Endothelial cell (in vitro differentiated cells): ENCODE measurements at places on chromosomes 1 and 21. TPM values are rescaled to one million over a fixed set of nuclear protein-coding genes. Genes with fewer than 3 reads are reported as not detected.

The C1QB gene
- not detected for total RNA-seq

The ATP6V1G3 gene
- not detected for total RNA-seq

The RAB3B gene
- 15.1 TPM for total RNA-seq

The S100A1 gene
- total RNA-seq: not detected

The IFI44L gene
- 0.59 TPM for total RNA-seq

The SAMD13 gene
- 1.8 TPM for total RNA-seq

The SDF4 gene
- 130 TPM for total RNA-seq

The TRIM58 gene
- total RNA-seq: 1.4 TPM

The NPR1 gene
- total RNA-seq: 57.1 TPM

The YRDC gene
- 11.9 TPM for total RNA-seq

The OR2M3 gene
- not detected for total RNA-seq

The CNR2 gene
- not detected for total RNA-seq

The LIPI gene
- not detected for total RNA-seq

The LRRC3 gene
- 9.1 TPM for total RNA-seq

The SYT11 gene
- 15.4 TPM for total RNA-seq

The SELE gene
- 14.3 TPM for total RNA-seq

The SEMA6C gene
- 214 TPM for total RNA-seq

The PYCR2 gene
- 44.5 TPM for total RNA-seq

The USF1 gene
- 121 TPM for total RNA-seq

The BACE2 gene
- 151 TPM for total RNA-seq

The CFAP45 gene
- 1.0 TPM for total RNA-seq

The ZZZ3 gene
- 39.3 TPM for total RNA-seq

The OR2G6 gene
- total RNA-seq: not detected

The TPTE gene
- total RNA-seq: not detected

The PTAFR gene
- total RNA-seq: 0.72 TPM

The PEX19 gene
- total RNA-seq: 61.7 TPM

The ADORA1 gene
- 16.3 TPM for total RNA-seq

The LIN28A gene
- total RNA-seq: 107 TPM

The TTC22 gene
- total RNA-seq: not detected

The TDRD5 gene
- total RNA-seq: not detected
